ENCODE measurements at places on chromosomes 2 and 18. TPM values are rescaled to one million over a fixed set of nuclear protein-coding genes. Genes with fewer than 3 reads are reported as not detected.

DNA sequence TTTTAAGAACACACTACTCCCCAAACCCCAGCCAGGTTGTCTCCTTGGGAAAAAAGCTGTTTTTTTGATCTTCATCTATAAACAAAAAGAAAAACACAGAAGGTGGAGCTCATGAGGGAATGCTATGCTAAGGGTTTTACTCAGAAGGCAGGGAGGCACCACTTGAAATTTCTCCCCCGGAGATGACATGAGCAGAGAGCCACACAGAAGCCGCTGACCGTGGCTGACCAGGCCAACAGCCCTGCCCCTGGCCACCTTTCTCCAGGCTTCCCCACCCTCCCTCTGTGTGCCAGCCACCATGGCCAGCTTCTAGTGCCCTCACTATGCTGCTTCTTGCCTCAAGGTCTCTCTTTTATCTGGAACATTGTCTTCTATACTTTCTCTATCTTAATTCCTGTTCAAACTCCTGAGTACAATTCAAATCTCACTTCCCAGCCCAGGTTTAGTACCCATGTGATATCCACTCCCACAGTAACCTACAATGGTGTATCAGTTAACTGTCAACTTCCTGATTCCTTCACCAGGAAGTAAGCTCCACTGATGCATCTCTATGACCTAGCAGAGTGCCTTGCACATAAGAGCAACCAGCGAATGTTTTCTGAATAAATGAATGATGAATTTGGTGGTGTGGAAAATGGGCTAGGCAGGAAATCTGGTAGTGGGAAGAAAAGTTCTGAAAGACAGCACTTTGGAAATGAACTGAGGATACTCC lies 15.3 kb downstream of the LAPTM4A start:
- DNase-seq = no peak

GRCh38 chr18:78856569-78857313 lies 122.9 kb upstream of the SALL3 start:
- no peak for DNase-seq

- no peak for DNase-seq
Observed at GRCh38 chr2:22999951-23000350, 385.0 kb upstream of the KLHL29 start.

DNA sequence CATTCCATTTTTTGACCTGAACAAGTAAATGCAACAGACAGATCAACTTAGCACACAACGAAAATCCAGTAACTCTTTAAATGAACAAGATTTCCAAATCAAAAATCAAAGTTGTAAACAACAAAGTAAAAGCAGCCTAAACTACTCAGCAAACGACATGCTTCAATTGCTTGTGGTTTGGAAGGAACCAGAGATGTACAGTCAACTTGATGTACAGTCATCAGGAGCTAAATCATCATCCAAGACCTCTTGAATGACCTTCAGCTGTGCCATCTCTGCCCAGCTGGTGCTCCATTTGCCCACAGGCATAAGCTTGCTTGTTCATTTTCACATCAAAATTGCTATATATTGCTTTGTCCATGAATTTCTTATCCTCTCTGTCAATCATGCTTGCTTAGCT lies 109.8 kb downstream of the UPP2 start:
- peak; percentile 20 for DNase-seq

- DNase-seq = no peak
Observed at GRCh38 chr2:43121580-43122314, 104.7 kb downstream of the ZFP36L2 start.

- no peak for DNase-seq
Observed at GRCh38 chr2:190786404-190787166, 94.0 kb upstream of the GLS start.

Gene CROCC2
- total RNA-seq = 0.51 TPM

Gene ADD2
- 2.5 TPM for total RNA-seq

Gene MPP4
- 0.26 TPM for total RNA-seq

DNA sequence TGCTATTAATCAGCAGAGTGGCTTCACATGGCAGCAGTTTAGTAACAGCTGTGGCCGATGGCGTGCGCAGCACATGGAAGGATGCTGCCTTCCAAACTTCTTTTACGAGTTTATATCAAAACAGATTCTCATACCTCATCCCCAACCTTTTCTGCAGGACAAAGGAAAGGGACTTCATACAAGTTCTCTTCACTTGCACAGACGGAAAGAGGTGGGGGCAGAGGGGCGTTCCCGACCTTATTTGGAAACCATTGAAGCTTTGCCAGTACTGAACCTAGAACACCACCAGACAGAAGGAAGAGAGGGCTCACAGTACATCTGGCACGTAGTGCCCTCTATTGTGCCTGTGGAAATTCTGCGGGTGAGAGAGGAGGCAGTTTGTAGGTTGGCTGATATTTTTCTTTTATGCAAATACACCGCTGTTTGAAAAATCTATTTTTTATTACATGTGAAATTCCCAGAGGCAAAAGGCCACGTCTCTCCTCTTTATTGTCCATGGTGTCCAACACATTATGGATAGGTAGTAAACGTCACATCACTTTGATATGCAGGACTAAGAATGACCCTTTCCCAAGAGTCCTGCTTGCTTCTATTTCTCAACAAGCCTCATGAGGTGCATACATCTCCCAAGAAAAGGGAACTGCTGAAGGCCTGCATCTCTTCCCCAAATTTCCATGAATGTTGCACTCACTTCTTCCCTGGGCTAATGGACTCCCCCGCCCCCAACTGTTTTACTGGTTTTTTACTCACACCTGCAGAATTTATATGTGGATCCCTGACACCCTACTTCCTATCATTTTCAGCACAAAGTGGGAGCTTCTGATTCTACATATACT lies 31.3 kb downstream of the COLEC12 start:
- no peak for DNase-seq

Gene CRYGD
- not detected for total RNA-seq

DNA sequence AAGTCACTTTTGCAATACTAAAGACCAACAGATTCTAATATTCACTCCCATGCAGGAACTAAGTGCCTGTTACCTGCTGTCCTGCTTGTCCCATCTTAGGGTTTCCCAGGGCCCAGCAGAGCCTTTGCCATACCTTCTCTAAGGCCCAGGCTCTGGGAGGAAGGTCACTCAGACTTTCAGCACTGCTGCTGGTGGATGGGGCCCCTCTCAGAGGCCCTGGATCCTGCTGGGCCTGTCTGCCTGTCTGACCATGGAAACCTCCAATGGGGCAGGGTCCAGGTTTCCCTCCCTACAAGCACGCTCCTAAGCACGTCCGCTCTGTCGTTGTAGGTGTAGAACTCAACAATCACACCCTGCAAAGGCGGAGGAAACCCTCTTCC lies 75.1 kb downstream of the RRM2 start:
- DNase-seq = no peak

Gene FRZB
- total RNA-seq = 2.0 TPM

- no peak for DNase-seq
Observed at GRCh38 chr18:47317824-47318508, 66.5 kb upstream of the SKOR2 start.

- DNase-seq = no peak
Observed at GRCh38 chr2:99980176-99980575, 162.2 kb downstream of the AFF3 start.

Gene CCDC102B
- total RNA-seq = 35.3 TPM

GRCh38 chr2:152716805-152717227 lies 445 bp downstream of the PRPF40A start:
- peak; percentile 33 for DNase-seq

Gene COLEC12
- total RNA-seq = 60.6 TPM

- DNase-seq = peak; percentile 60
Observed at GRCh38 chr2:58427572-58428095, 186.5 kb upstream of the FANCL start.

- DNase-seq = no peak
Observed at GRCh38 chr2:219820767-219821166, 193.3 kb downstream of the SLC4A3 start.

GRCh38 chr18:24710474-24710873 lies 250.0 kb downstream of the HRH4 start:
- DNase-seq = no peak

Gene KCNJ3
- total RNA-seq = not detected

DNA sequence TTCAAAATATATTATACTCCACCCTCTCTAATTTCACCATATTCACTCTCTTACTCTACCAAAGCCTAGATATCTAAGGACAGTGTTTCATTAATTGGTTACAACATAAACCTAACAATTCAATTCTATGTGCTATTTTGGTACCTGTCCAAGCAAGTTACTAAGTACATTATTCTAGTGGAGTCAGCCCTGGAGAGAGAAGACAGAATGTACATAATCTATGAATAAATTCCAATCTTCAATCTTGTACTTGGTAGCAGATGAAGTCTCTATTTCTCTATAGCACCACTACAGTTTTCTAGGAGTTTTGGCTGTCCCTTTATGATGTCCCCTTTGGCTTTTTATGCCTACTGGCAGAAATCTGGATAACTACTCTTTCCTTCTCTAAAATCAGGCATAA lies 27.6 kb downstream of the NMUR1 start:
- no peak for DNase-seq

Gene MOGAT1
- total RNA-seq = not detected

Gene SP5
- total RNA-seq = not detected

Gene RFX8
- 2.6 TPM for total RNA-seq

All from fibroblast of lung (primary cell).